Stimulated activated CD8-positive, alpha-beta memory T cell treated with anti-CD3 and anti-CD28 coated beads, Interleukin-15, amount 100 ng/mL, for 24 hours (primary cell): ENCODE measurements at places on chromosomes 16 and 17.
A peak's percentile ranks its signal among the peaks of the same experiment; 100 is the strongest.

- DNase-seq = no peak
Observed at GRCh38 chr17:47203984-47204721, 5.0 kb upstream of the MYL4 start.

GRCh38 chr16:58236831-58237230 is 38.9 kb upstream of the CSNK2A2 start:
- DNase-seq = no peak

DNA sequence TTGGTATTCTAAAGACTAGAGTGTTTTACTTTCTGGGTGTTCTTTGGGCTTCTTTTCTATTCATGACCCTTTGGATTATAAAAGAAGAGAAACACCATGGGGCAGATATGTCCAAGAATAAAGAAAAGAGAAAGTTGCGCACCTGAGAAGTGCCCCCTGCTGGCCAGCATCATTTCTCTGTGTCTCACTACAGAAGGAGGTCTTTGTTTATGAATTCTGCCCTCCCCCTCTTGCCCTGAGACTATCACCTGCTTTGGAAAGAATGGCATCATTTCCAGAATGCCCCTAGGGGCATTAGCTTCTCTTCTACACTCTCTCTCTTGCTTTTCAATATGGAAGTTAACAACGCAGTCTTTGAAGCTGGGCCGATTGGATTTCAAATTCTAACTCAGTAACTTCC is 45.0 kb downstream of the CDH13 start:
- no peak for DNase-seq

DNA sequence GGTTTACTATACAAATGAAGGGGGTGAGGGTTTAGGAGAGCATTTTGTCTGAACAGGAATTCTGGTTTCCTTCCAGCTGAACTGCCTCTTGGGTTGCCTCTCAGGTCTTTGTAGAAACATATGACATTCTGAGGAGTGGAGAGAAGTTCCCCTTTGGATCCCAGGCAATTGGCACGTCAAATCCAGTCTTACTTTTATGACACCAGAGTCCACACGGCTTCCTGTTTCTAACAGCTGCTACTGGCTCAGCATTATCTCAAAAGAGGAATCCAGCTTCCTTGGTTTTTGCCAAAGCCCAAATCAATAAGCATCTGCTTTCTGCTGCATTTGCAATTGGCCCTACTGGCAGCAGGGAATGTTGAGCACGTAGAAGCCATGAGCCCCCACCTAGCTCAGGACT is 97.6 kb upstream of the FAM20A start:
- no peak for DNase-seq

- DNase-seq = no peak
Observed at GRCh38 chr17:68961214-68961882, 6.2 kb upstream of the ABCA8 start.

DNA sequence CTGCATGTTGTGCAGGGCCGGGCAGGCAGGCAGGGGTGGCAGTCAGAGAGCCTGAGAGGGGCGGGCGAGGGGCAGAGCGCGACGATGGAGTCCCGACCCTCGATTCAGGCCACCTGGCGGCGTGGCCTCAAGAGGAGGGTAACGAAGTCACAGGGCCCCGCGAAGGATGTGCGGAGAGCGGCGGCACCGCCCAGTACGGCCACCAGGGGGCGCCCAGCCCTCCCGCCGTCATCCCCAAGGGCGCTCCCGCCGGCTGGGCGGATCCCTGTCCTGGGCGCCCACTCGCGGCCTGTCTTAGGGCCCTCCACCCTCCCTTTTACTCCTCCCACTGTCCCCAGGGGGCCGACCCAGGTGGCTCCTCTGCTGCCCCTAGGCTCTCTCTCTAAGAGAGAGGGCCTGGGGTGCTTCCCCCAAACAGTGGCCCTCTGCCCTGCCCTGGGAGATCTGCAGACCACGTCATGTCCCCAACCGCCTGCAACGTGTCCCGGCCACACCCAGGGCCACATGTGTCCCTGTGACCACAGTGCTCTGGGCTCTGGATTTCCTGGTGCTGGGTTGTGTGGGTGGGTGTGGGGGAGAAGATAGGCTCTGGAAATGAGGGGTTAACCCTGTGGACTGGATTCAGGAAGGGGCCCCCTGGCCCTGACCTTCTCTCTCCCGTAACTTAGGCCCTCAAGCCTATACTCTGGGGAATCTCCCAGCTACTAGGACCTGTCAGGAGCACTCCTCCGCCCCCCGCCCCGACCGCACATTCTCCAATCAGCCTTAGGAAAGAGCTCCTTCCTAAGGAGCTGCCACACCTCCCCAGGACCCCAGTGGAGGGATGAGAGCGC is 5.9 kb downstream of the DPEP2 start:
- DNase-seq = peak; percentile 80

DNA sequence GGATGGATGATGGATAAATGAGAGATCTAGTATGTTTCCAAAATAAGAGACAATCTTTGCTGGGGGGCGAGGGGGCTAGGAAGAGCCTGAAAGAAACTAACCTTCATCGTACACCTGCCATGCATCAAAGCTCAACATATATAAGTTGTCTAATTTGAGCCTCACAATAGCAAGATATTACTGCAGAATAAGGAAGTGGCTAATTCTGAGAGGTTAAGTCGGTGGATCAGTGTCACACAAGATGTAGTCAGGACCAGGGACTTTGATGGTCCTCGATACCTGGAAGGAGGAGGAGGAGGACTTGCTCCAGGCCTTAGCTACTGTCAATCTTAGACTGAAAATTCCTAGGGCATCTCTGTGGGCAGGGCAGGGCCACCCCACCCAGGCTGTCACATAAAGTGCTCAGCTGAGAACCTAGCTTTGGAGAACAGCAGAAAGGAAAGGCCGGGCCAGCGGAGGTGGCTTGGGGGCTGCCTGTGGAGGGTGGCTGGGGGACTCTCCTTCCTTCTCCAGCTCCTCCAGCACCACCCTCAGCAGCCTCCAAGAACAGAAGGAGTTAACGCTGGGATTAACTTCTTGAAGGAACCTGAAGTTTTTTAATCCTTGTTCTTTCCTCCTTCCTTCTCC is 460 bp upstream of the SLC13A2 start:
- no peak for DNase-seq
